CD4-positive, alpha-beta T cell treated with Interleukin-17A for 1 hour (primary cell): ENCODE measurements at places on chromosomes 16 and 17.

- DNase-seq: no peak
These were observed 4.2 kb downstream of the CARHSP1 start for GRCh38 chr16:8864480-8865110.

GRCh38 chr17:81683208-81683583, 401 bp downstream of the ARL16 start:
- no peak for DNase-seq

DNA sequence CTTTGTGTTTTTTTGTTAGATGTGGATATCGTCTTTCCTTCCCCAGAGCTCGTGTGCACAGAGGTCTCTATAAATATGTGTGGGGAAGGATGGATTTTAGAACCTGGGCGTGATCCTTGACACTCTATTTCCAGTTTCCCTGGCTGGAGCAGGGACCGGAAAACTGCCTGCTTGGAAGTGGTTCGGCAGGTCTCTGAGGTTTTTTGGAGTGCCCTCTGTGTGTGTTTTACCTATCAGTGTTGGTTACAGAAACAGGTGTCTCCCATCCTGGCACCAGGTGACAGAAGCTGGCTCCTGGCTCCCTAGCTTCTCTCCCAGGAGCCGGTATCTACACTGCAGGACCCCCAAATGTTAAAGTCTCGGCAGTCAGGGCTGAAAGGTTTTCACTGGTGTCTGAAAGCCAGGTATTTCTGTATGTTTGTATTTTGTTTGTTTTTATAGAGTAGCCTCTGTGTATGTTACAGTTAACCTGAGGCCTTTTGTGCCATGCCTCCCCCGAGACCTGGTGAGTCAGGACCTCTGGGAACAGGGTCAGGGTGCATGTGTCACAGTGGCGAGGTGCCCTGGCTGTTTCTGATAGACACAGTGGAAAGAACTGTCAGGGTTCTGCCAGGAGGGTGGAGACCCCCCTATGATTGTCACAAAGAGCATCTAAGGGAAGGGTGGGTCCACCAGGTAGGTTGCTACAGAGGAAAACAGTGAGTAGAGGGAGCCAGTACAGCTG, 31.3 kb downstream of the ZC3H18 start:
- DNase-seq: no peak

DNA sequence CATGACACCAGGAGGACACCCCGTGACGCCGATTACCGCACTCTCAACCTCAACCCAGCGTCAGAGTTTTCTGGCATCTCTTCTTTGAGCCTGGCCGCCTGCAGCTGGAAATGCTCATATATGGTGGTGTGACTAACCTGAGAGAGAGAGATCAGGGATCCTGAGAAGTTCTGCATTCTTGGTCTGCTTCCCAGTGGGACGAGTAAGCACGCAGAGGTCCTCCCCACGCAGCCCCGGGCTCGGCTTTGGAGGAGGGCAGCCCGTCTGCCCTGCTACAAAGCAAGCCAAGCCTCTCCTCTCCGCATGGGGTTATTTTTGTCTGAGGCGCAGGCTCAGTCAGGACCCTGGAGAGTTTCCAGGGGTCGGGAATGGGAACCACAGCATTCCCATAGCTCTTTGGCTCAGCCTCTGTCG, 16.5 kb downstream of the CRISPLD2 start:
- DNase-seq: no peak

DNA sequence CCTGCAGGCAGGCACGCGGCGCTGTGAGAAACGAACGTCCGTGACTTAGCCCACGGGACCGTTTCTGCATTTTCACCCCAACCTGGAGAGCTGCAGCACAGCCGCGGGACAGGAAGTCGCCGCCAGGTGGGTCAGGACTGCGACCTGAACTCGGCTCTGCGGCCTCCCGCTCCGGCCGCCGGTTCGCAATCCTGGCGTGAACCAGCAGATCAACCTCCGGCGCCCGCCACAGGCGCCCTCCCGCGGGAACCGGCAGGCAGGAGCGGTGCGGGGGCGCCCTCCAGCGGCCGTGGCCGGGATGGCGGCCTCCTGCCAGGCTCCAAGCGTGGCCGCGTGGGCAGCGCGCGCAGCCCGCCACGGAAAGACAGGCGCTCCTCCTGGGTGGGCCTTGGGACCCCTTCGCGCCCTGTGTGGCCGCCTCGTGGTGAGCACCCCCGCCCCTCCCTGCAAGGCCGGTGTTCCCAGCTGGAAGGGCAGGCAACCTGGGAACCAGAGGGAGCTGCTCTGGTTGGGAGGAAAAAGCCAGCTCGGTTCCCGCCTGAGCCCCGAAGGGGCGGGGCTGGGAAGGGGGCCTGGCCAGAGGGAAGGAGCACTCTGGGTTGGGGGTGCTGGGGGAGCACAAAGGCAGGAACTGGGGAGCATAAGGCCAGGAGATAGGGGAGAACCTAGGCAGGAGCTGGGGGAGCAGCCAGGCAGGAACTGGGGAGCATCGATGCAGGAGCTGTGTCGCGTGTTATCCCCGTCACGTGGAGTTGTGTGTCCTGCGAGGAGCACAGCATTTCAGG, 28.2 kb downstream of the ACTG1 start:
- peak; percentile 87 for DNase-seq

GRCh38 chr16:89442990-89443726, 47.2 kb downstream of the ANKRD11 start:
- no peak for DNase-seq

DNA sequence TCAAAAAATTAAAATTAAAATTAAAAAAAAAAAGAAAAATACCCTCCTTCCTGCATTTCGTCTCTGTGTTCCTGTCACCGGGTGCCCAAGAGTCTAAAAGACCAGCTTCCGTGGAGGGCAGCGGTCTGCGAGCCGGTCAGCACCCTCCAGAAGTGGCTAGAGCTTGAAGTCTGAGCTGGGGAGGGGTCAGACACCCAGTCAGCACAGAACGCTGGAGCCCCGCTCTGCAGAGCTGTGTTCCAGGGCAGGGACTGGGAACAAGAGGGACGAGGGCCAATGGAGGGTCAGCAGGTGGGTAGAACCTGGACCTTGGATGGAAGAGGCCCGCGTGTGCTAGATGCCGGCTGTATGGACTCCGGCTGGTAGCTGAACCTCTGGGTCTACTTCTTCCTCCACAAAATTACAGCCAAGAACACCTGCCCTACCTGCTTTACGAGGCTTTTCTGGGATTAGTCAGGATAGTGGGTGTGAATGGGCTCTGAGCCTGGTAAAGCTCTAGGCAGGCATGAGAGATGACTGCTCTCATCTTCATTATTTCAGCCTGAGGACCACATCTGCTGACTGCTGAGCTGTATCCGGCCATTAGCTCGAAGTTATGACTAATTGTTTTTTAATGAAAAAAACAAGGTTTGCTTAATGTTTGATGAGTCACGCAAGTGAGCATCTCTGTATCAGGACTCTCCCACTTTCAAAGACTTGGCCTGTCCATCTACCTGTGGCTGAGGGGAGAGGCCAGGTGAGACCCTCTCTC, 5.9 kb downstream of the TRPV1 start:
- no peak for DNase-seq

GRCh38 chr17:81394377-81394920, 808 bp upstream of the BAHCC1 start:
- no peak for DNase-seq

- peak; percentile 69 for DNase-seq
These were observed 610 bp downstream of the PIK3R5 start for GRCh38 chr17:8964801-8965393.

DNA sequence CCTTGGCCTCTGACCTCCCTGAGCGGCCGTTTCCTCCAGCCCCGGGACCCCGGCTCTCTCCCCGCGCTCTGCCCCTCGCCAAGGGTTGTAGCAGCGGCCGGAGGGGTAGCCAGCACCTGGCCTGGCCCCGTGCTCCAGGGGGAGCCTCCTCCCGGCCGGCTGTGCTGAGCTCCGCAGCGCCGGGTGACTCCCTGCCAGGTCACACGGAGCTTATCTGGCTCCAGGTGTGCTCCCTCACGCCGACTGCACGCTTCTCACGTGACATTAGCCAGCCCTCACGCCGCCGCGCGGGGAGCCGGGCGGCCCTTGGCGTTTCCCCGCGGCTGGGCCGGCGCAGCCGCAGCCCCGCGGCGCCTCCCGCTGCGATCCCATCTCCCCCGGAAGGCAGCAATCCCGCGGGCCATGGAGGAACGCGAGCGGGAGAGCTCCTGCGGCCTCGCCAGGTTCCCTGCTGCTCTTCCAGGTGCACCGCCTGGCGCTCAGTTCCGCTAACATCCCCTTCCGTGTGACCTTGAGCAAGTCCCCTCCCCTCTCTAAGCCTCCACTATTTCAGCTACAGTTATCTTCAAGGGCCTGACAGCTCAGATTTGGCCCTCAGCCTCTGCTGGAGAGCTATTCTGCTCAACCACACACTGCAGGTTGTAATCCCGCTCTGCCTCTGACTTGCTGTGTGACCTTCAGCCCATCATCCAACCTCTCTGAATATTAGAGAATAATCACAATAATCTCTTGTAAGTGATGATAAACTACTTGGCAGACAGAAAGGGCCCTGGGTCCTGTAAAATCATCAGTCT, 3.4 kb downstream of the MYO18A start:
- peak; percentile 52 for DNase-seq

DNA sequence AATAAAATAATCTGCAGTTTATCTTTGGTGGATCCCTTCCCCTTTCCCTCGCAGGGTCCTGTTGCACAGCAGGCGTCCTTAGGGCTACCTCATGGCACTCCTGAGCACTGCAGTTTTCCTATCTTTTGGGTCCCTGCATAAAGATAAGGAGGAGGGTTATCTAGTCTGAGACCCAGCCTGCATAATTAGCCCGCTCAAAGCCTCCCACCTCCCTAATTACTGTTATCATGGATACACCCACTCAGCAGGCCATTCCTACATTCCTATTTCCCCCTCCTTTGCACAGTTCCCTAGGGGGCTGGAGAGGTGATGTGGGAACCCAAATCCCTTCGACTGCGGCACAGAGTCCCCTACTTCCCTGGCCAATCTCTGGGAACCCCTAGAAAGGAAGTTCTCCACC, 5.1 kb upstream of the CLUH start:
- no peak for DNase-seq

GRCh38 chr17:30253312-30253711, 17.8 kb upstream of the SLC6A4 start:
- DNase-seq: no peak

DNA sequence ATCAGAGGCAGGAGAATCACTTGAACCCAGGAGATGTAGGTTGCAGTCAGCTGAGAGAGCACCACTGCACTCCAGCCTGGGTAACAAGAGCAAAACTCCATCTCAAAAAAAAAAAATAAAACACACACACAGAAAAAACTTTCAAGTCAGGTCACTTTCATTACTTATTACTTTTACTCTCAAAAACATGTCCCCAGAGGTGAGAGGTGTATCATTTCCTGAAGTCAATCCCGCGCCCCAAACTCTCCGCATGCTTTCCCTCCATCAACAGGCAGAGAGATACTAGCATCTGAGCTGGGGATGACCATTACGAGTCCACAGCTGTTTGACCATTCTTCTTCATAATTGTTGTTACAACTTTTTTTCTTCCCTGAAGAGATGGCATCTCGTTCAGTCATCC, 48.7 kb downstream of the YWHAE start:
- no peak for DNase-seq

DNA sequence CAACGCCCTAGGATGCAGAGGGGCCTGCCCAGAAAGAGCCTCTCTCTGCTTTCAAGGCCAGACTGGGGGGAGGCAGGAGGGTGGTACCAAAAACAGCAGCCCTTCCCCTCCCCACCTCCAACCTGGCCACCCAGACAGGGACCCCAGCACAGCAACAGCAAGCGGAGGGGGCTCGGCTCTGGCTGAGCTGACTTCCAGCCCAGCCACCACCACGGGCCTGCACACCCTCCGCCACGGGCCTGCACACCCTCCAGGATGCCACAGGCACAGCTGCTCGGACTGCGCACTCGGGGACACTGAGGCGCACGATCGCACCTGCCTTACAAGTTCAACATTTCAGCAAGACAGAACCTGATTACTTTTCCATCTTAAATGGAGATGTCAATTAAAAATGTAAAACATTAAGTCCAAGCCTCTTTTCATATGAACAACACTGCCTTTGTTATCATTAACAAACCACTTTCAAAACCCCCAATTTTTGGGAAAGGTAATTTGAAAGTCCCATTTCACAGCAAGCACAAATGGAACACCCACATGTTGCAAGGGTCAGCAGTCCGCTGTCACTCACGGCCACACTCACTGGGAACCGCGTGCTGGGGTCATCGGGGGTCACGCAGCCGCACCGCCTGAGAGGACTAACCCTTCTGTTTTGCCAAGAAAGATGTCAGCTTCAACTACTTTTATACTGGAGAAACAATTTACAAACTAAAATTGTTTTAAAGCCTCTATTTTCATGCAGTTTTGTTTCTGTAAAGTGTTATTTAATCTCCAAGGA, 76.4 kb downstream of the ANKRD11 start:
- DNase-seq: no peak

DNA sequence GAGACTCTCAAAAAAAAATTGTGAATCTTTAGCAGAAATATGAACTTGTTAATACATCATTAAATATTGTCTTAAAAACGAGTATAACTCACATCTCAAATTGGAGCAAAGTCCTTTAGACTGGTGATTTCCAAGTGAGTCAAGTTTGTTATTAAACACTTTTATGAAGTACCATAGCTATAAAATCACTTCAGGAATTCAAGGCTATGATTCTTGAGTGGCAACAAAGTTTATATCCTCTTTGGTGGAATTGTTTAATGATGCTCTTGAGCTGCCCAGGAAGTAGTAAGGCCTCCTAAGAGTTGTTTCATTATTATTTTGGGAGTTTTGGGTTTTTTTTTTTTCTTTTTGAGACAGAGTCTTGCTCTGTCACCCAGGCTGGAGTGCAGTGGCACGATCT, 16.7 kb upstream of the BLMH start:
- no peak for DNase-seq

GRCh38 chr16:10519297-10519696, 61.1 kb downstream of the EMP2 start:
- no peak for DNase-seq

GRCh38 chr17:82330322-82331239, 3.0 kb downstream of the SECTM1 start:
- DNase-seq: no peak

- no peak for DNase-seq
These were observed 13.3 kb upstream of the SDK2 start for GRCh38 chr17:73657473-73658116.

DNA sequence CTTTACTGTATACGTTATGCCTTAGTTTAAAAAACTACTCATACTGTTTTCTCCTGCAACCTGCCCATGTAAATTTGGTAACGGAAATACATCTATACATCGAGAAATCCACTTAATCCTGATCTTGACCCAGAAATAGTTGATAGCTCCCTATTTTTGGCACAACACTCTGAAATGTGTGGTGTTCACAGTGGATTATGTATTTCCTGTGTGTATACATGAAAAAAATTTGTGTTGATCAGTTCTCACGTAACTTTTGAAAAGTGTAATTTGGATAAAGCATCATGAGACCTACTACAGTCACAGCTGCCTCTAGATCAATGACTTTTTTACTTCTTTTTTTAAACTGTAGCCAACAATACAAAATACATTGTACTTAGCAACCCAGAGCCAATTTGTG, 90.7 kb downstream of the VMP1 start:
- no peak for DNase-seq

GRCh38 chr17:17561408-17562145, 29.9 kb downstream of the PEMT start:
- DNase-seq: no peak

- no peak for DNase-seq
These were observed 705 bp upstream of the PITPNC1 start for GRCh38 chr17:67376415-67376736.
